EH (cell line): ENCODE measurements at places on chromosomes 2 and 18.
A peak's percentile ranks its signal among the peaks of the same experiment; 100 is the strongest.

DNA sequence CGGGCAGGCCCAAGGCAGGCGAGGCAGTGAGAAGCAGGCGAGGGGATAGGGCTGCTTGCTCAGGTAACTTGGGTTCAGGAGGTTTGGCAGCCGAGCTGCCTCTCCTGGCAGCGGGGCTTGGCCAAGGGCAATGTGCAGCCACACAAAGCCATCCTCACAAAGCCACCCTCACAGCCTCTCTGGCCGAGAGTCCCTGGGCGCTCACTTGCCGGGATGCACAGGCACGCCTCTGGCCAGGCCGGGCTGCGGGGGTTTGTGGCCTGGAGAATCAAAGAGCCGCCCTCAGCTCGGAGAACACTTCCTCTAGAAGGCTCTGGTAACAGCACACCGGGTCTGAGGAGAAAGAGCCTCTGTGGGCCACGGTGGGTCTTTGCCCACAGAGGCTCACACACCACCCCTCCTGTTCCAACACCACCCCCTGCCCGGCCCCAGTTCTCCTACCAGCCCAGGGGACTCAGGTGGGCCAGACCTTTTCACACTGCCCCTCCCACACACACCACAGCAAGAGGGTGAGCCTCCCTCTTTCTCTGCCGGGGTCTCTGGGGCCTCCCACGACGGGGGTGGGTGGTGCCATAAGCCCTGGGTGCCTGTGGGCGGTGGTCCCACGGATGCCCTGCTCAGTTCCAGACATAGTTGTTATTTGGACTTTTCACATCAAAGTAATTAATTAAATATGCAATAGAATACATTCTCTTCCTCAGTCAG, 186.9 kb downstream of the ZFP36L2 start:
- no peak for DNase-seq

DNA sequence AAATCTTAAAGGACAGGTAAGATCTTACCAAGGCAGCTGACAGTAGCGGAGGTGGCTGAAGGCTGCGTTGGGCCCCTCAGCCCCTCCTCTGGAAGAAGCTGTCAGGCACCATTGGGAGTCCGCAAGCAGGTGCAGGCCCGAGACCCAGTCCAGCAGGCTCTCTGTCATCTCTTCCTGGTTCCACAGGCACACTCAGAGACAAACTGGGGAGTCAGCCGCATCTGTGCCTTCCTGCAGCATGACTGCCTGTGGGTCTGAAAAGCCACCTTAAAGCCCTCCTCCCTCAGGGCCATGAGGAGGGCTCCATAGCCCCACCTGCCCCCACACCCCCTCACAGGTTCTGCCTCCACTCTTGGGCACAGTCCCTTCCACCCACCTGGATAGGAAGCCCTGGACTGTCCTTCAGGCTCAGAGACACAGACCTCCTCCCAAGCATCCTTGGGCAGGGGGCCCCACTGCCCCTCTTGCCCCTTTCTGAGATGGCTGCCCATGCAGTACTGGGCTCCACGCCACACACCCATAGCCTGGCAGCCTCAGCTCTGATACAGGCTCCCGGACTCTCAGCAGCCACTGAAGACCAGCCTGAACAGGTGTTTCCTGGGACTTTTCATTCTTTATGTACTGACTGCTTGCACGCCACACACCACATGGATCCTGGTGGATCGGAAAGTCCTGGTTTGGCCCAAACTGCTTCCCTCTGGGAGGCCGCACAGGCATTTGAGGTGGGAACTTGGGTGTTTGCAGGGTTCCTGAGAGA, 239.8 kb downstream of the SEPTIN10 start:
- DNase-seq: no peak

DNA sequence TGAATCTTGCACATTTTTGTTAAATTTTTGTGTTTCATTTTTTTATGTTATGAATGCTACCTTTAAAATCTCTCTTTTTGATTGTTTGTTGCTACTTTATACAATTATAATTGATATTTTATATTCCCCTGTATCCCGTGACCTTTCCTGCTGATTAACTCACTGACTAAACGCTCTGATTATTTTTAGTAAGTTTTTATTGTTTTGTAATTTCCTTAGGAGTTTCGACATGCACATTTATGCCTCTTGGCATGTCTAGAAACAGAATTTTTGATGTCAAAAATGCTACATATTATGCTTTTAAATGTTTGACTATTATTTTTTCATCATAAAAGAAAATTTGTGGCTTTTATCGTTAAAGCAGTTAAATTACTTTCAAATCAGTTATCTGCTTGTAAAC, 1131.6 kb upstream of the TMEFF2 start:
- DNase-seq: no peak

DNA sequence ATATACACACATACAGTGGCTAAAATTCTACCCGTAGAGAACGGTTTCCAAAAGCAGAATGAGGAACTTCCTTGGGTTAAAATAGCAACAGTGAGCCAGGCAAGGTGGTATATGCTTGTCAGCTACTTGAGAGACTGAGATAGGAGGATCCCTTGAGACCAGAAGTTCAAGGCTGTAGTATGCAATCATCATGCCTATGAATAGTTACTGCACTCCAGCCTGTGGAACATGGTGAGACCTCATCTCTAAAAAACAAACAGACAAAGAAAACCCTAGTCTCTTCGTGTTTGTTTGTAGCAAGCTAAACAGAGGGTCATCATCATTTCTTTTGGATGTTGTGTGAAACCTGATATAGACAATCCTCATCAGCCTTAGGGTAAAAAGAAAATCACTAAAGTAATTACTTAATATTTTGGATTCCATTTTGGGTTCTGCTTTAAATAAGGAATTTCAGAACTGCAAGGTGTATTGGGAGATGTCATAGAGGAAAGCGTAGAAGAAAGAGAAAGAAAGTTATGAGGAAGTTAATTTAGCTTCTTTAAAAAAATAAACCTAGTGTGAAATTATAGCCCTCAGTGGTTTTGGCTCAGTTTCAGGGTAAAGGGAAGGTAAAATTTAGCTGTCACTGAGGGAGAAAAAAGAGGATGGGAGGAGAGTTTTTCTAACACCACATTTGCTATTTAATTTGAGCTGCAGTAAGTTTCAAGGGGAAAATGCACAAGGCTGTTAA, 46.5 kb downstream of the PLEK start:
- DNase-seq: no peak

- DNase-seq: no peak
Observed at GRCh38 chr2:44560352-44560751, 198.6 kb downstream of the CAMKMT start.

DNA sequence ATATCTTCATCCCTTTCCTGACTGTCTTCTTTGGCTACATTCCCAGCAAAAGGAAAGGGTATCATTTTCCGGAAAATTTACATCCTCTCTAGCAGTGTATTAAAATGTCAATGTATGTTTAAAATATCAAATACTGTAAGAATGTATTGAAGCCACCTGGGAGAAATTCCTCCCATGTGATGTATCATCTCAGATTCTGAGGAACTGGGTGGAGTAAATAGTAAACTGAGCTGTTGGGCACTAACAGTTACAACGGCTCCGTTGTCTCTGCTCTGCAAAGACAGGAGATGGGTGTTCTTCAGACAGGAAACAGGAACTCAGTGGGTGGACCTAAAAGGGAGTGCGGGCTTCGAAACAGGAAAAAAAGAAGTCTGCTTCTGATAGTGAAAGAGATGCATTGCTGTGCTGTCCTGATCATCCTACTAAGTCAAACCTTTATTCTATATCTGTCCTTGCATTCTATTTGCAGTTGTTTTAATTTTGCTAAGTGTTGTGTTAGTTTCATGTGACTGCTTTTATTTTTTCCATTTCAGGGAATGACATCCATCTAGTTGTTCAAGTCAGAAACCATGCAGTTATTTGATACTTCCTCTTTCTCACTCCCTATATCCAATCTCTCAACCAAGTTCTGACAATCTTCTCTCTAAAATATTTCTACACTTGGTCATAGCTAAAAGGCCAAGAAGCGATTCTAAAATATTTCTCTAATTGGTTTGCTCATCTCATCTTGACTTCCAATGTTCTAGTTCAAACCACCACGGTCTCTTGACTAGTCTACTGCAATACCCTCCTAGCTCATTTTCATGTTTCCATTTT, 19.4 kb downstream of the DOK1 start:
- peak; percentile 90 for DNase-seq

- DNase-seq: peak; percentile 19
Observed at GRCh38 chr2:202006301-202006700, 27.4 kb upstream of the FZD7 start.

GRCh38 chr18:48776641-48777025, 174.1 kb downstream of the SMAD7 start:
- no peak for DNase-seq

- no peak for DNase-seq
Observed at GRCh38 chr18:56569416-56569815, 69.0 kb downstream of the TXNL1 start.

DNA sequence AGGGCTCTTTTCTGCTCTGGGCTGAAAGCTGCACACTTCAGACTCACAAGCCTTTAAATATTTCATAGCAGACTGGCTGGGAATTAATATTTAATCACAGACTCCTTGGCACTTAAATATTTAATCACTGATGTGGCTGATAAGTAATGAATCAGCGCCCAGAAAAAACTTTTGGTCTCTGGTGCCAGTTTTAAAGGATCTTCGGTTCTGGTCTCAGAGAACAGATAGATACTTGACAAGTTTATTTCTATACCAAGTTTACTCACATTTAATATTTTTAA, 201.2 kb downstream of the MYCN start:
- DNase-seq: no peak

DNA sequence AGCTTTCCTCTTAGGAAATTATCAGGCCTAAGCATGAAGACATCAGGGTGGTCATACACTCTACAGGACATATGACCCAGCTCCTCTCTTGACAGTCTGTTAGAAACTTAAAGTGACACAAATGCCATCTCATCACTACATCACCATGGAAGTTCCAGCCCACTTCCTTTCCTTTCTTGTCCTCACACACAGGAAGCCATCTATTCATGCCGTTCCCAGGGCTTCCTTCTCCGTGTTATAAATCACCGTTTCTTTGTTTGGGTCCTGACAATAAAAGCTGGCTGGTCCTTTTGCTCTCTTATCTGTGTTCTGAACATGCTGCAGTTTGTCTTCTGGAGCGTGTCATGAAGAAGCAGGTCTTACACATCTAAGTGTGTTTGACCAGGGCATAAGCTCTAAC, 692.1 kb upstream of the CELF4 start:
- DNase-seq: no peak

DNA sequence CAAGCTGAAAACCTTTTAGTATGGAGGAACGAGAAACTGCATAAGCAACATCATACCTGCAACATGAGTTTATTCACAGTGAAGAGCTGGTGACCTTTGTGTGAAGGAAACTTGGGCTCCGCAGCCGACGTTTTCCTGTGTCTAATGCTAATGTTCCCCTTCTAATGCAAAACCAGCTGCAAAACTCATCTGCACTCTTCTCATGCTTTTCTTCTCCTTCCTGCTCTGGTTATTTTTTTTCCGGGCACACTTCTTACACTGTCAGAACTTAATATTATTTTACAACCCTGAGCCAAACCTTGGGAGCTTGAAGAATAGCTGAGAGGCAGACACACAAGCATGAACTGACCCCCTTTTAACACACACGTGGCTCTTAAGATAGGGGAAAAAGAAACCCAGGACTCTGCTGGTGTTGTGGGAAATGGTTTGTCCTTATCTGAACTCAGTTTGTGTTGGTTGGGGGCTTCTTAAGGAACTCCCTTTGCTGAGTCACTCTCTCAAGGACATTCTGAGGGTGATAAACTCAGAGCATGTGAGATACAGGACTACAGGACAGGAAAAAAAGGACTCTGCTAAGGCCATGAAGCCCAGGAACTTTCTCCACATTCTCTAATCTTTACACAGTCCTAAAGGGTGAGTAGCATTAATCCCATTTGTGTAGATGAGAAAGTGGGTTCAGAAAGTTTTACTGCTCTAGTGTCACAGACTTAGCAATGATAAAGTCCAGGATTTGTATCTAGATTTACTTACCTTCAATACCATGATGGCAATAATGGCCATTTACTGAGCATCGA, 439.3 kb upstream of the TRIB2 start:
- DNase-seq: no peak

DNA sequence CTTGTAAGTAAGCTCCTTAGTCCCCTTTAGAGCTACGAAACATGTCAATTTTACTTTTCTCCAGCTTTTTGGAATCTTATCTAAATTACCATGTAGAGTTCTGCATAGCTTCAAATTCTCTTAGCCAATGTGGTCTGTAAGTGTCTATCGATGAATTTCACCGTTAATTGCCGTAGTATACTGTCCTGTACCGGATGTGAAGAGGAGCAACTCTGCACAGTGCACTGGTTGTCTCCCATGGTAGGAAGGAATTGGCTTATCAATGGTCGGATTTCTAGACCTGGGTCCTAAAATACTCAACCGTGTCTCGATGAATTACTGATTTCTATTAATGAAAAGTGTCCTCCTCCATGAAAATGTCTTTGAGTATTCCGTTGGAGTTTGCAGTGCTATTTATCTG, 1.9 kb downstream of the NOP58 start:
- DNase-seq: peak; percentile 16

GRCh38 chr18:63553081-63553480, 10.9 kb downstream of the SERPINB12 start:
- DNase-seq: peak; percentile 97

GRCh38 chr2:38266382-38267061, 110.6 kb downstream of the ATL2 start:
- no peak for DNase-seq

- DNase-seq: no peak
Observed at GRCh38 chr18:34993289-34993688, 47.9 kb upstream of the MAPRE2 start.

- no peak for DNase-seq
Observed at GRCh38 chr18:57466745-57467409, 31.7 kb downstream of the ONECUT2 start.

GRCh38 chr2:72723769-72724370, 102.0 kb downstream of the EXOC6B start:
- DNase-seq: no peak

GRCh38 chr2:18526429-18526828, 34.0 kb downstream of the RDH14 start:
- no peak for DNase-seq
